ENCODE measurements at places on chromosomes 6 and 20.

- no peaks in the 10 kb centered on the region for H3K36me3 ChIP-seq
- no peak overlapping the region for H3K4me3 ChIP-seq
- no peaks in the 10 kb centered on the region for H3K27me3 ChIP-seq
- no peak overlapping the region for H3K27ac ChIP-seq
Measured at GRCh38 chr6:65933390-65933789, 226.4 kb upstream of the EYS start.

- peak overlapping the region; percentile 47 for H3K27ac ChIP-seq
- H3K27me3 ChIP-seq: no peaks in the 10 kb centered on the region
- H3K36me3 ChIP-seq: no peaks in the 10 kb centered on the region
- peak overlapping the region; percentile 15 for H3K4me3 ChIP-seq
Measured at GRCh38 chr20:10511170-10511508, 76.0 kb downstream of the SLX4IP start.

- no peaks in the 10 kb centered on the region for H3K27me3 ChIP-seq
- H3K36me3 ChIP-seq: no peaks in the 10 kb centered on the region
- DNase-seq: no peak
- H3K27ac ChIP-seq: no peak overlapping the region
- H3K4me3 ChIP-seq: no peak overlapping the region
- no peaks in the 10 kb centered on the region for H3K4me1 ChIP-seq
Measured at GRCh38 chr6:6131492-6132109, 124.9 kb upstream of the NRN1 start.

DNA sequence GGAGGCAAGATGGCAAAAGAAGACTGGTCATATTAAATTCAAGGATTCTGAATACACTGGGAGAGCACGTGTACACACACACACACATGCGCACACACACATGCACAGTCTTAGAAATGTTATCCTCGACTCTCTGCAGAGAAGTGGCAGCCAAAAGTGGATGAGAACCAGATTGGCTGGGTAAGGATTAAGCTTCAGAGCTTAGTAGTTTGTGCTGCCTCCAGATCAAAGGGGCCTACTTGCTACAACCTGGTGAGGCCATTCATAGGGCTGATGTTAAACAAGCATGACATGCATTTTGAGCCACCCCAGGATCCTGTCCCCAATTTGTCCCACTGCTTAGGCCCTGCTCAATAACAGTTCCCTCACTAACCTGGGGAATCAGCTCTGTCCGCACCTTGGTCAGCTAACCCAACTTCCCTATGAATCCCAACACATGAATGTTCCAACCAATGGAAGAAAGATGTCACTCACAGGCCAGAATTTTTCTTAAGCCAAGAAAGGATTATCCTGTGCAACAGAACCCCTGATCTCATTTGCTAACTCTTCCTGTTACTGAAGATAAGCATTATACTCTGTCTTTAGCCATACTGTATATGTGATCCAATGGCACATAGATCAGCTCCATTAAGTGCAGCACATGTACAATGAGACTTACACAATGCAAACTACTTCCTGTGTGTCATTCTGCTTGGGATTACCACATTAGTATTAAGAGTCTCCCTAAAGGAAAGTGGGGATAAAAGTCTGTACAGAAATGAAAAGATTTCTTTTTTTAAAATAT lies 31.0 kb downstream of the TOMM6 start:
- no peaks in the 10 kb centered on the region for H3K36me3 ChIP-seq
- H3K27ac ChIP-seq: no peak overlapping the region
- H3K27me3 ChIP-seq: no peaks in the 10 kb centered on the region
- peaks cover 17% of the 10 kb centered on the region for H3K4me1 ChIP-seq
- DNase-seq: no peak
- H3K4me3 ChIP-seq: no peak overlapping the region

DNA sequence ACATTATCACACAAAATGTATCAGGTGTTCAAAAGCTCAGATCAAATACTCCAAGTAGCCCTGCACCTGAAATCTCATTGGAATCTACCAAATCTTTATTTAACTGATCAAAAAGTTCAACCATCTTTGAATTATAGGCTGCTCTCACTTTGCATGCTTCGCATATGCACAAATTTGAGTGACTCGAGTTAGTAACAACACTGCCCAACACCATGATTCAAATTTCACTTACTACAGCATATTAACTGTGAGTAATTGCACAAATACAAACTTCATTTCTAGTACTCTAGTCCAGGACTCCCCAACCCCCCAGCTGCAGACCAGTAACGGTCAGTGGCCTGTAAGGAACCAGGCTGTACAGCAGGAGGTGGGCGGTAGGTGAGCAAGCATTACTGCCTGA lies 51.1 kb downstream of the WASF1 start:
- H3K4me1 ChIP-seq: no peaks in the 10 kb centered on the region
- no peaks in the 10 kb centered on the region for H3K27me3 ChIP-seq
- no peak overlapping the region for H3K4me3 ChIP-seq
- H3K36me3 ChIP-seq: no peaks in the 10 kb centered on the region
- H3K27ac ChIP-seq: no peak overlapping the region

- H3K4me3 ChIP-seq: no peak overlapping the region
- H3K36me3 ChIP-seq: no peaks in the 10 kb centered on the region
- H3K27ac ChIP-seq: no peak overlapping the region
- no peak for DNase-seq
Measured at GRCh38 chr6:153960281-153960680, 78.8 kb upstream of the OPRM1 start.

- H3K4me3 ChIP-seq: no peak overlapping the region
- H3K27me3 ChIP-seq: no peaks in the 10 kb centered on the region
- H3K4me1 ChIP-seq: peaks cover 61% of the 10 kb centered on the region
Measured at GRCh38 chr6:125224231-125224861, 70.8 kb downstream of the TPD52L1 start.

DNA sequence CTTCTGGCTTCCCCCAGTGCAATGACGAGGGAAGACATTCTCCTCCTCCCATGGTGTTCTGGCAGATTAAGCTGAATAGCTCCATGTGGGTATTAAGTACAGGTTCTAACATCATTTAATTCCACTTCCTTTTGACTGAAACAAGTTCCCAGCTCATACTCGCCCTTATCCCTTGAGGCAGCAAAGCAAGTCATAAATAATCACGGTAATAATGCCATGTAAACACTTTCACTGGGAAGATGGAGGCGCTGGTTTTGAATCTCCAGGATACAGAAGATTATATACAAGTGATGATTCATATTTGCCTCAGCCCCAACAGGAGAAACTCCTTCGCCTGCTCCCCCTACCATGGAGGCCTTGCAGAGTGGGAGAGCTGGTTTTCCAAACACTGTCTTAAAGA lies 141.3 kb downstream of the PXDC1 start:
- peaks cover 41% of the 10 kb centered on the region for H3K27me3 ChIP-seq
- no peaks in the 10 kb centered on the region for H3K36me3 ChIP-seq
- no peak for DNase-seq
- no peaks in the 10 kb centered on the region for H3K4me1 ChIP-seq
- no peak overlapping the region for H3K4me3 ChIP-seq
- no peak overlapping the region for H3K27ac ChIP-seq

DNA sequence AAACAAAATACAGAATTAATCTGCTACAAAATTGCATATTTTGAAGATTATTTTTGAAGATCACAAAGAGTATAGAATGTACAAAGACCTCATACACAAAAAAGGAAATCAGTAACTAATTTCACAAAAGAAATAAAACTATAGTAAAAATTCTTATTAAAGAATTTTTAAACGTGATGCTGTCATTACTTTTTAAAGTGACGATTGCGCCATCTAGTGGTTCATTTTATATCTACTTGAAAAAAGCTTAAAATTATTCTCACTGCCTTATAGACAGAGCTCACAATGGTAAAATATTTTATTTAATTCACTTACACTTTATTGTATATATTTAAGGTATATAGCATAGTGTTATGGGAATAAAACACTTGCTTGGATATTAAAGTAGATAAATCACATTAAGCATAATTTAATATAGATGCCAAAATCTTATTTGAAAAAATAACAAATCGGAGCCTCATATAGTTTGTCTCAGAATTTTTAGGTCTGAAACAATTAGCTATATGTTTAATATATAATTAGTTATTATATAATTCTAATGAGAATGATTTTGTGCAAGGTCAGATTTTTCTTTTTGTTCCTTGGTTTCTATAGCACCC lies 128.8 kb downstream of the PHF3 start:
- H3K36me3 ChIP-seq: no peaks in the 10 kb centered on the region
- H3K4me1 ChIP-seq: no peaks in the 10 kb centered on the region
- no peak overlapping the region for H3K27ac ChIP-seq
- no peak overlapping the region for H3K4me3 ChIP-seq
- DNase-seq: no peak

Measured in left ventricle myocardium inferior (tissue), 1 donor.